ENCODE measurements at places on chromosomes 12 and 14.

DNA sequence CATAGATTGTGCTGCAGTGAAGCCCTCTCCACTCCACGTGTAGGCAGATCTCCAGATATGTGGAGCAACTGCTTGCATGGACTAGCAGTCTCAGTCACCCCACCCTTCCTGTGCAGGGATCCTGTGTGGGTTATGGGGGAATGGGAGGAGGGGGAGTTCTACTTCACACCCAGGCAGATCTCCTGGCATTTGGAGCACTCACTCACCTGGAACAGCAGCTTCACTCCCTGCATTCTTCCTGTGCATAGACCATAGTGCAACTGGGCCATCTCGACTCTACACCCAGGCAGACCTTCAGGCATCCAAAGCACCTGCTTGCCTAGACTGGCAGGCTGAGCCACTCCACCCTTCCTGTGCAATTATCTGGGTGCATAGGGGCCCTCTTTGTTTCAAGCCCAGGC, 96.0 kb upstream of the PCED1B start:
- no peak for DNase-seq

- no peak for DNase-seq
Observed at GRCh38 chr12:105858981-105859710, 279.6 kb downstream of the NUAK1 start.

DNA sequence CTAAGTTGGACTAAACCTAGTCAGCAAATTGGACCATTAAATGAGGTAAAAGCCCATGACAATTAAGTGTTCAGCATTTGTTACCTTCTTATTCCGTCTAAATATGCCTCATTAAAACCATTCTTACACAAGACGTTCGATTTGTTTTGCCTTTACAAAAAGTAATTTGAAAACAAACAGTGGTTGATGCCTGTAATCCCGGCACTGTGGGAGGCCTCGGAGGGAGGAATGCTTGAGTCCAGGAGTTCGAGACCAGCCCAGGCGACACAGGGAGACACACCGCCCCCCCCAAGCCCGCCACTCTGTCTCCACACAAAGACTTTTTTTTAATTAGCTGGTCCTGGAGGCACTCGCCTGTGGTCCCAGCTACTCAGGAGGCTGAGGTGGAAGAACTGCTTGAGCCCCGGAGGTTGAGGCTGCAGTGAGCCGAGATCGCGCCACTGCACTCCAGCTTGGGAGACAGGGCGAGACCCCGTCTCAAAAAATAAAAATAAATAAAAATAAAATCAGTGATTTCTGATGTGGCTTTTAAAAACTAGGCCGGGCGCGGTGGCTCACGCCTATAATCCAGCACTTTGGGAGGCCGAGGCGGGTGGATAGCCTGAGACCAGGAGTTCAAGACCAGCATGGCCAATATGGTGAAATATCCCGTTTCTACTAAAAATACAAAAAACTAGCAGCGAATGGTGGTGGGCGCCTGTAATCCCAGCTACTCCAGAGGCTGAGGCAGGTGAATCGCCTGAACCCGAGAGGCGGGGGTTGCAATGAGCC, 856 bp upstream of the EIF4B start:
- DNase-seq: no peak

DNA sequence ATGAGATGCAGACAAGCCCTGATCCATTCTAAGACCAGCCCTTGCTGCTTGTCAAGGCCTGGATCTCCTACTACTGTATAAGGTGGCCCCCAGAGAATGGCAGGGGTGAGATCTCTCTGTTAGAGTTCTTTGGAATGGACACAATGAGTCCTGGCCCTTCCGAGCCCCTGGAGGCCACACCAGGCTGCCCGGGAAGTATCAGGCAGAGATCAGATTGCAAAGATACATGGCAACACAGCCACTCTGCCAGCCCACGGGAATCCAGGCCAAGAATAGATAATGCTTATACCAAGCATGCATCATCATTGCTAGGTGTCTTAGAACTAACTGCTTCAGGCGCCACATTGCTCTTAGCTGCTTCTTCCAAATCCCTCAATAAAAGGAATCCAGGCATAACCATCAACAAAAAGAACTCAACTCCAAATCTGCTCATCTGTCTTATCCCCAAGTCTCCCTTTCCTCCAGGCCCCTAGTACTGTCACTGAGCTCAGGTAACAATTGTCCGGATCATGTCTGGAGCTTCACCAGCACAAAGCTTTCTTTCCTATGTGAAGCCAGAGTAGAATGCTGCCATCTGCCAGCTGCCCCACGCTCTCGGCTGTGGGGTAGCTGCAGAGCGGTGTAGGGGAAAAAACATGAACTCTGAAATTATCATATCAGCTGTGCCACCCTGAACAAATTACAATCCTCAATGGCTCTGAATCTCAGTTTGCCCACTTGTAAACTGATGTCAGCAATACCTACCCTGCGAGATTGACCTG, 5.5 kb upstream of the VASH1 start:
- DNase-seq: no peak

DNA sequence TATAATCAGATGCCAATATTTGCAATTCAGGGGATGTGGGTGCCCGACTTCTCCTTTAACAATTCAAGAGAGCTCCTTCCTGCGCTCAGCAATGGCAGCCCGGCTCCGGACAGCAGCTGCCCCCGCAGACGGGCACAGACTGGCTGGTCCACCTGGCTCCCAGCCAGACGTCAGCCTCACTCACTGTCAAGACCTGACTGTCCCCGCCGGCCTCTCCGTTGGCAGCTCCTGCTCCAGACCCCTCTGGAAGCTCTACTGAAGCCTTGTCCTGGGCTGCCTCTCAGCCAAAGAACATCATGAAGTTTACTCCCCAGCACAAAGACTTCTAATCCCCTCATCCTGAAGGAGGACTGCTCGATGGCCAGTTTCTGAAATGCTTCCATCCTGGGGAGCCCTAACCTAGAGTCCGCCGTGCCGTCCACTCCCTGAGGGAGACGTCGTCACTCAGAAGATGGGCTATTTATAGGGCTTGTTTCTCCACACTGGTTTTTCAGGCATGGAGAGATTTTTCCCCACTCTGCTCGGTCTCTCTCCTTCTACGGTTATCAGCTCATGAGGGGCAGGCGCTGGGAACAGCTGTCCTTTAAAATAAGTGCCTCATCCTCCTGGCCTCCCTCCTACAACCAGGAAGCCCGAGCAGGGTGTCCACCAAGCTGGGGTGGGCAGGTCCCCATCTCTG, 126.2 kb downstream of the RFLNA start:
- no peak for DNase-seq

DNA sequence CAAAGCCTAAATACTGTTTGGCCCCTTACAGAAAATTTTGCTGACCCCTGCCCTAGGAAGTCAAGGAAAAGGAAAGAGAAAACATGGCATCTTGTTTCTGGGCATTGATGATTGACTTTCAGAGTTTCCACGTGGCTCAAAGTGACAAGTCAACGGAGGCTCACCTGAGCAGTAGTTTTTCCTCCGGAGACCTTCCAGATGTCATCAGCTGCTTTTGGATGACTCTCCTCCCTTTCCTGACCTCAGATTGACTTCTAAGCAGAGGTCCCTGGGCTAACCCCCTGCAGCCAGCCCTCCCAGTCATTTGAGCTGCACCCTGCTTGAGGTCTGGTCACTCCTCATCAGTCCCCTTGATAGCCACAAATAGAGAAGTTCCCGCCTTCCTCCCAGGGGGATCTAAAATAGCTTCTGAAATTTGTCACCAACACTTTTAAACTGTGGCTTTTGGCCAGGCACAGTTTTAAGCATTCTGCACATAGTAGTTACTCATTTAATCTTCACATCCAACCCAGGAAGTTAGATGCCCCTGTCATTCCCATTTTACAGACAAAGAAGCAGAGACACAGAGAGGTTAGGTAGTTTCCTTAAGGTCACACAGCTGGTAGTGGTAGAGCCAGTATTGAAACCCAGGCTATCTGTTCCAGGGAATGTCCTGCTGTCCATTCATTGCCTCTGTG, 143.4 kb downstream of the CHST11 start:
- DNase-seq: no peak

- DNase-seq: no peak
Observed at GRCh38 chr12:55906056-55906455, 21.6 kb downstream of the PYM1 start.

GRCh38 chr14:102951034-102951433, 28.6 kb downstream of the AMN start:
- DNase-seq: no peak

DNA sequence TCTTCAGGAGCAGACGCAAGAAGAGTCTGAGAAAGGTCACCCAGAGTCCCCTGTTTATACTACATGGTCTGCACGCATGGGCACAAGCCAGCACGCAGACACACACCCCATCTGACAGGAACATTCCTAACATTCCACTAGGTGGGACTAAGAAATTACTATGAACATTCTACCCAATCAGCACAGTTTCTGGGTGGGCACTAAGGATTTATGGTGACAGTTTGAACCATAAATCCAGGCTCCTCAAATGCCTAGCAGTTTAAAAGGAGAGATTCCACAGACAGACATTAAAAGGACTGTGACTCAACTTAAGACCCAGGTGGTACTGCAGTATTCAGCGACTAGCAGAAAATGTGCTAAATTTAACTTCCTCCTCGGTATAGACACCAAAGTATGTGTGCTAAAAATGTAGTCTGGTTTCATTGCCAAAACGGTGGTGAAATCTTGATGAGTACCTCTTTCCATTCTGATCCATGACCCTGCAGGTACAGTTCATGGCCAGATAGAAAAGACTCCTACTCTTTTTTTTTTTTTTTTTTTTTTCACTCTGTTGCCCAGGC, 16.2 kb downstream of the ABHD4 start:
- no peak for DNase-seq

DNA sequence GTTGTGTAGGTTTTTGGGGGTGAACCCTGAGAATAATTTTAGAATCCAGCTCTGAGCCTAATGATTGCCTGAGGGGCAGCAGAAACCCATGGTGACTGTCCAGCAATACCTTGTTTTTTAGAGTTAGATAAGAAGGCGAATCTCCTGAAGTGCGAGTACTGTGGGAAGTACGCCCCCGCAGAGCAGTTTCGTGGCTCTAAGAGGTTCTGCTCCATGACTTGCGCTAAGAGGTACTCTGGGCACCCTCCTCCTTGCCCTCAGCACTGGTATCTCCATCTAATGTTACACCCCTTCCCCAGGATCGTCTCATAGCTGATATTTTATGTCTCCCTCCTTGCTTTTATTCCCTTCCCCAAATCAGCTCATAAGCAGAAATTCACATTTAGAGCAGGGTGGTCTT, 12.7 kb downstream of the M6PR start:
- no peak for DNase-seq

- DNase-seq: no peak
Observed at GRCh38 chr12:72747111-72747849, 475.1 kb downstream of the TRHDE start.

DNA sequence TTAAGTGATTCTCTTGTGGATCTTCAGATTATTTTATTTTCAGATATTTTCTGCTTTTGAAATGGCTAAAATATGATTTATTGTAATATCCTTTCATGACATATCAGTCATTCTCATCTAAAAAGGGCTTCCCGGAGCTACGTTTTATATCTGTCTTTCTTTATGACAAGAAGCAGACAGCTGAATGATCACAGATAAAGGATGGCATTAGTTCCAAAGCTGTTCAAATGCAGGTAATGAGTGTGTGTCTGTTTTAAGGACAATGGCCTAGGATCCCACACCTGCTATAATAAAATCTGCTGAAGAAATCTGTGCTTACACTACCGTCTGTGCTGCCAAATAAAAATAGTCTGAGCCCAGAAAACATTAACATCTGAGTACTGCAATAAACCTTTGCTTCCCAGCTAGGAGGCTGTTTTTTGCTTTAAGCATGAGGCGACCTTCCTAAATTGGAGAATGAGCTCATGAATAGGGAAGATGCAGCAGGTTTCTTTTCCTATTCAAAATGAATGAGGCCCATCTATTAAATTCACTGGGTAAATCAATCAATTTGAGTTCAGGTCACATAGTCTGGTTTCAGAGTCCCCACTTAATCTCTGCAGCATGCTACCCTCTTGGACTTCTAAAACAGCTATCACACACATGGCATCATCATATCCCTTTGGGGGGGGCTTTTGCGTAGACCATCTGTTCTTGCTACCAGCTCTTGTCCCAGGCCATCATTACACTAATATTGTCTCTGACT, 498.5 kb downstream of the NELL2 start:
- DNase-seq: no peak

GRCh38 chr14:46717211-46717610, 65.6 kb upstream of the RPL10L start:
- no peak for DNase-seq

DNA sequence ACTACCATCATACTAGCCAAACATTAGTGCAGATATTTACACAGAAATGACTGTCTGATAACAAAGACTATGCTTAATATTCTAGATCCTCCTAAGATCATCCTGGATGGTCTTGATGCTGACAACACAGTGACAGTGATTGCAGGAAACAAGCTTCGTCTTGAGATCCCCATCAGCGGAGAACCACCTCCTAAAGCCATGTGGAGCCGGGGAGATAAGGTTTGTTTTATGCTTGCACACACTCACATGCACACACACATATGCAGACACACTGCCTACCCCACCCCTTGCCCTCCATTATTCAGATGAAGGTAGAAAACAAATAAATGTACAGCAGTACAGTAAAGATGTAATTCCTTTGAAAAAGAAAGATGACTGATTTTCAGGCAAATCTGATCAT, 44.4 kb upstream of the CHPT1 start:
- DNase-seq: no peak

DNA sequence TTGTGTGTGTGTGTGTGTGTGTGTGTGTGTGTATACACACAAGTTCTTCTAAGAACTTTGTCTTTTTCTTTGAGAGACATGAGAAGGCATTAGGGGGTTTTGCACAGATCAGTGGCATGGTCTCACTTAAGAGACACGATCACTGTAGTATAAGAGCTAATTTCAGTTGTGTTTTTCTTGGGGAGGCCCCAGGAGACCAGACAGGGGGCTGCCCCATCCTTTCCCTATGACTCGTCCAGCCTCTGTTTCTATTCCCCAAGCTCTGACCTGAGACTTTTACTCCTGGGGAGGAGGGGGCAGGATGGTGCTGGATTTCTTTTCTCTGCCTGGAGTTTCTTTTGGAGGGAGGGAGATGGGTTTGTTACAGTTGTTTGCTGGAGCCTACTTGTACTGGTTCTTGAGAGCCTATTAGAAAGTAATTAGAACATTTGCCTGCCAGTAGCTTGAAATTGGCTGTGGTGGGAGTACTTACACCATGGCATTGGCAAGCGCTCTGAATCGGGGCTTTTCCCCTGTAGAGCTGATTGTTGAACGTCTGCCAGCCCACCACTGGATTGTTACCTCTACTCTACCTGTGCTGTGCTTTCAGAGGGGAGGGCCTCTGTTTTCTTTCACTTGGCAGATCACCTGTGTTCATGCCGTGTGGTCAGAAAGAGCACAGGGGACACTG, 109.5 kb downstream of the TSPAN9 start:
- no peak for DNase-seq

DNA sequence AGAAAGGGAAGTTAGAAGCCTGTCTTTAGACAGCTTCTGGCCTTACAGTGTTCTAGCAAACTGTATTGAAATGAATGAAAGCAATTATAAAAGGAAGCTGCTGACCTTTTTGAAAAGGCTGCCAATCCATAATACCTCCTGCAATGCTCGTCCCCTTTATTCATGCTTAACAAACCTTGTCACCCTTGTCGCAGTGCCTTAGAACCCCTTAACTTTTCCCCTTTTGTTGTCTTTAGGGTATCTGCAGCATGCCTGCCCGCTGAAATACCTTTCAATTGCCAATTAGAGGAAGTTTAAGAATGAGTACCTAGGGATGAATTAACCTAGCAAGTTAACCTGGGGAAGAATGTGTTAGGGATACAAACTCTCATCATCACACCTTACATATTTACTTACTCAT, 731.2 kb downstream of the RERGL start:
- no peak for DNase-seq
